ENCODE measurements at places on chromosomes 4 and X.

DNA sequence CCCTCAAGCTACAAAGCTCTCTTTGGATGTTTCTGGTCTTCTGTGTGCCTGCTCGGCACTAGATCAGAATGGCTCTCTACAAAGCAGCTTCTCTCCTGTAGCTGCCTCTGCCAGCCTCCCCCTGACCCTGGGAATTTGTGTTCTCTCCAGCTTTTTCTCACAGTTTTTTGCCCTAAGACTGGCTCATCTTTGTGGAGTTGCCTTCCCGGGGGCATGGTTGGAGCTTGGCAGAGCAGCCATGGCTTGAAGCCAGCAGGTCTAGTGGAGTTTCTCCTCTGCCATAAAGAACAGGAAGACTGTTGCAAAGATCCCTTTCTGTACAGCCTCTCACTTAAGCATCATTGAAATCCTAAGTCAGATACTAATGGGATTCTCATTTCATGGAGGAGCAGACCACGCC lies 163.3 kb upstream of the MAMLD1 start:
- no peak for DNase-seq

GRCh38 chr4:120672558-120673147 lies 249.9 kb downstream of the PRDM5 start:
- no peak for DNase-seq

- DNase-seq = no peak
These were observed 102.3 kb downstream of the WWC2 start for GRCh38 chr4:183201331-183201730.

DNA sequence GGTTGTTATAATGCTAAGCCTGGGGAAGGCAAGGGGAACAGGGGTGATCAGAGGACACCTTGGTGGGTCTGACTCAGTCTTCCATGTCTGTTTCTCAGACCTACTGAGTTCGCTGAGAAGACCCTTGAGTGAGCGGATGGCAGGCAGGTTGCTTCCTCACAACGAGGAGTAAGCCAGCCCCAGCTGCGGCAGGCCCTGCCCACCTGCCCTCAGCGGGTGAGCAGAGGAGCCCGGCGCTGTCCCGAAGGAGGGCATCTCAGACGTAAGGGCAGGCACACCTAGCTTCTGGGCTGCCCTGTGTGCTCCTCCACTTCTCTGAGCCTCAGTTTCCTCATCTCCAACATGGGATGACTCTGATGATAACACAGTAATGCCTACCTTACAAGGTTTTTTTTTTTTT lies 30.3 kb downstream of the MSX1 start:
- no peak for DNase-seq

DNA sequence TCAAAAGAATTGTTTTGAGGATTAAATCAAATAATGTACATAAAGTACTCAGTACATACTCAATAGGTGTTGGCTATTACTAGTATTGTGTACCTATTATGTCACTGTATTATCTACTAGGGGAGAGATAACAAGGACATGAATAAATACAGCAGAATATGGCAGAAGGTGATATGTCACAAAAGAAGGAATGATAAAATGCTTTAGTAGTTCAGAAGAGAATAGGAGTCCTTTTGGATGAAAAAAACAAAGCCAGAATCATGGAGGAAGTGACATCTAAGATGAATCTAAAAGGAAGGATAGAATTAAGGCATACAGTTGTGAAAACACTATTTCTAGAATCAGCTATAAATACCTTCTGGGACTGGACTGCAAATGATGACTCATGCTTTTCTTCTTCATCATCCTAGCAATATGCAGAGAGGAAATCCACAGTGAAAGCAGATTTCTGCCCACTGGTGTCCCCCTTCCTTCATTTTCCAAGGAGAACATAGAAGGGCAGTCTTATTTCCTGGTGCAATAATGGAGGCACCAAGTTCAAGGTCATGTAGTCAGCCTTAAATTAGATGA lies 98.7 kb downstream of the GLUD2 start:
- no peak for DNase-seq
